ENCODE measurements at places on chromosomes 4 and X. TPM values are rescaled to one million over a fixed set of nuclear protein-coding genes. Genes with fewer than 3 reads are reported as not detected.

Gene STPG2
- 3.7 TPM for total RNA-seq

Gene CPE
- total RNA-seq = 589 TPM

Gene MAGEC2
- total RNA-seq = 58.5 TPM

Gene STS
- 5.0 TPM for total RNA-seq

Gene C4orf50
- 1.8 TPM for total RNA-seq
